ENCODE measurements at places on chromosomes 12 and 14.

GRCh38 chr12:59375633-59376032, 220.2 kb upstream of the SLC16A7 start:
- no peak for DNase-seq

- peak; percentile 98 for DNase-seq
Measured at GRCh38 chr14:85587151-85587711, 57.3 kb downstream of the FLRT2 start.

GRCh38 chr14:102058961-102059360, 27.9 kb downstream of the HSP90AA1 start:
- no peak for DNase-seq

GRCh38 chr14:103112400-103113243, 10.6 kb upstream of the TNFAIP2 start:
- no peak for DNase-seq

GRCh38 chr14:73796893-73797542, 54.6 kb upstream of the PTGR2 start:
- no peak for DNase-seq

- DNase-seq = no peak
Measured at GRCh38 chr12:65537978-65538377, 259.5 kb downstream of the MSRB3 start.
